ENCODE measurements at places on chromosomes 5 and 9.

- no peak for DNase-seq
Observed at GRCh38 chr5:24439465-24439864, 205.3 kb downstream of the CDH10 start.

- no peak for DNase-seq
Observed at GRCh38 chr9:37187292-37187691, 66.9 kb downstream of the ZCCHC7 start.

DNA sequence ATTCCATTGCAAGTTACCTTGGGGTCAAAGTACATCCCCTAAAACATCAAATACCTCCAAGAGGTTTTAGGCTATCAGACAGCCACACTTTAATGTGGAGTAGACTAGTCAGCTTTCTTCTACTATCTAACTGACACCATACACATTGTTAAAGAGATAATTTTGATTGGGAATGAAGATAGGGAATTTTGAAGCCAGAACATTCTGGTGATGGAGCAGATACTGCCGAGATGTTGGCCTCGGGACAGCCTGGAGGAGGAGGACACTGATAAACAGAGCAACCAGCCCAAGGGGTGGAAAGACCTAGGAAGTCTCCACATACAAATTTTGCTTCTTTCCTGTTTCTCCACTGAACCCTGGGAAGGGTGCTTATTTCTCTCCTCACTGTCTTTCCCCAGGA lies 14.9 kb downstream of the TJP2 start:
- no peak for DNase-seq

DNA sequence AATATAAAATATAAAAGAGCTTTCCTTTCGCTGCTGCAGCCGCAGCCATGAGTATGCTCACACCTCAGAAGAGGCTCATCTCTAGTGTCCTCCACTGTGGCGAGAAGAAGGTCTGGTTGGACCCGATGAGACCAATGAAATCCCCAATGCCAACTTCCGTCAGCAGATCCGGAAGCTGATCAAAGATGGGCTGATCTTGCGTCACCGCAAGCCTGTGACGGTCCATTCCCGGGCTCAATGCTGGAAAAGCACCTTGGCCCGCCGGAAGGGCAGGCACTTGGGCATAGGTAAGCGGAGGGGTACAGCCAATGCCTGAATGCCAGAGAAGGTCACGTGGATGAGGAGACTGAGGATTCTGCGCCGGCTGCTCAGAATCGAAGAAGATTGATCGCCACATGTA lies 12.6 kb upstream of the PRDM12 start:
- DNase-seq, result no peak

- DNase-seq, result no peak
Observed at GRCh38 chr9:138096519-138096845, 218.9 kb downstream of the CACNA1B start.

DNA sequence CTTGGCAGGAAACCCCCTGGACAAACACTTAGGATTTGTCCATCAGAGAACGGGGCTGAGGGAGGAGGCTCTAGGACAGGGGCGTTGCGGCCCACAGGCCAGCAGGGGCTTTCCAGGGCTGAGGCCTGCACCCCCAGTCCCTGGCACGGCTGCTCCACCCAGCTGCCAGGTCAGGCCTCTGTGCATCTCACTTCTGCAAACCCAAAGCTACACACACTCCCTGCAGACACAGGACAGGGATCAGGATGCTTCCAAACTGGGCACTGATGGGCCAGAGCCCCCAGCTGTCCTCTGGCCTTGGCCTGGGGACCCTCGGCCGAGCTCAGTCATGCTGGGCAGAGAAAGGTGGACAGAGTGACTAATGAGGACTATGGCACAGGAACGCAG lies 106.2 kb upstream of the SARDH start:
- DNase-seq, result no peak

- no peak for DNase-seq
Observed at GRCh38 chr9:76136986-76137385, 246.5 kb downstream of the PCSK5 start.

GRCh38 chr9:127742435-127743088 lies 7.5 kb upstream of the TOR2A start:
- DNase-seq, result no peak

DNA sequence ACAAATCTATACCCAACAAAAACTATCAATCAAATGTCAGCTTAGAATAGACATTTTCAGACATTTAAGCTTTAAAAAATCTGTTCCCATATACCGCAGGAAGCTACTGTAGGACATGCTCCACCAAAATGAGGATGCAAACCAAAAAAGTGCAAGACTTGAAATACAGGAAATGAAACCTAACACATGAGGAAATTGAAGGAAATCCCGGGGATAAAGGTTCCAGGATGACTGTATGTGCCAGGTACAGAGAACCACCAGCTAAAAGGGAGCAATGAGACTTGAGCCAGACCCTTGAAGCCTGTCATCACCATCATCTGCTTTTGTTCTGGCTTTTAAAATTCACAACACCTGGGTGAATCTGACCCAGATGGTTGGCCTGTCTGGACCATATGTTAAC lies 21.4 kb downstream of the DIAPH1 start:
- DNase-seq, result no peak

GRCh38 chr5:154479160-154479943 lies 1.3 kb upstream of the HAND1 start:
- DNase-seq, result no peak

DNA sequence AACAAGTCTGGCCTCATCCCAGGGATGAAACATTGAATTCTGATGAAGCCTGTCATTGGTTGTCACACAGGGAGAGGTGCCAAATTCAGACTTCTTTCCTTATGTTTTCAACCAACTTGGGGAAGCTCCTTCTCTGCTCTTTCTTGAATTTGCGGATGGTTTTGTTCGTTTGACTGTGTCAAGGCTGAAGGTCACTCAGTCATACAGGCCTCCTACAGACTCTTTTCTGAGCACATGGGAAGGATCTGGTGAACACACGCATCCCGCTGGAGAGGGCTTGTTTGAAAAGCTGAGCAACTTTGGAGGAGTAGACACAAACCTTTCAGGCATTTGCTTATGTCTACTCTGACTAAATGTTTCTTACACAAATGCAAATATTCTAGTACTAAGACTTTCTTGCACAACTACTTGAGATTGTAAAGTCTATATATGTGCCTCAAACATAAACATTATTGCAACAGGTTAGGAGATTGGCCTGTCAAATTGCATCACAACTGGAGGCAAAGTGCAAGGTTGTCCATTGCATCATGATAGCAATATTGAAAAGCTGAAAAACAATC lies 151.5 kb upstream of the NR3C1 start:
- DNase-seq, result no peak

GRCh38 chr5:100615362-100615761 lies 80.2 kb downstream of the FAM174A start:
- DNase-seq, result no peak

- DNase-seq, result no peak
Observed at GRCh38 chr5:159095151-159095721, 4.5 kb downstream of the EBF1 start.

DNA sequence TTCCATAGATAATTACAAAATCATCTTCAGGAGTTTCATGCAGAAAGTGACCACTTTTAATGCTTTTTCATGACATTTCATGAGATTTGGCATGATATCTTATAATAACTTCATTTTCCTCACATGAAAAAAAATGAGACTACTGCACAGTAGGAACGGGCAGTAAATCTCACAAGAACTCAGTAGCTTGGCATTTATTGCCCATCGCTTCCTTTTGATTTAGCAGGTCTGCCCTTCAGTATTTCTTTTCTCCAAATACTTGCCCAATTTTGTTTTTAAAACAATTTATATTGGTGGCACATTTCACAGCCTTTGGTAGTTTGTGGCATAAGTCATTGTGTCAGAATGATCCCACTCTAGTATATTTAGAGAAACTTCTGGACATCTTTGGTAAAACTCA lies 711.8 kb upstream of the CHD1 start:
- no peak for DNase-seq

- no peak for DNase-seq
Observed at GRCh38 chr5:60143942-60144549, 250.5 kb upstream of the PDE4D start.

DNA sequence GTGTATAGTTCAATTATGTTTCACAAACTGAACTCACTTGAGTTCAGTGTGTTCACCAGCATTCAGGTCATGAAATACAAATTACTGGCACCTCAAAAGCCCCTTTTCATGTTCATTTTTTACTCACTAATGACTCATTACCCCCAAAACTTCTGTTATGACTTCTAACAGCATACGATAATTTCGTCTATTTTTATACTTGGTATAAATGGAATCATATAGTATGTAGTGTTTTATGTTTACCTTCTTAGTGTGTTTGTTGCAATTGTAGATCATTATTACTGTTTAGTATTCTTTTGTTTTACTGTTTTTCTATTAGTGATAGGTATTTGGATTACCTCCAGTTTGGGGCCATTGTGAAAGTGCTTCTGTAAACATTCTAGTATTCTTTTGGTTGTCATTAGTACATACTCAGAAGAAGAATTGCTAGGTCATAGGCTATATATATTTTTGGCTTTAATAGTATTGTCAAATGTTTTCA lies 33.4 kb downstream of the DDX4 start:
- no peak for DNase-seq

- DNase-seq, result peak; percentile 64
Observed at GRCh38 chr5:180313677-180314505, 22.0 kb upstream of the MAPK9 start.

DNA sequence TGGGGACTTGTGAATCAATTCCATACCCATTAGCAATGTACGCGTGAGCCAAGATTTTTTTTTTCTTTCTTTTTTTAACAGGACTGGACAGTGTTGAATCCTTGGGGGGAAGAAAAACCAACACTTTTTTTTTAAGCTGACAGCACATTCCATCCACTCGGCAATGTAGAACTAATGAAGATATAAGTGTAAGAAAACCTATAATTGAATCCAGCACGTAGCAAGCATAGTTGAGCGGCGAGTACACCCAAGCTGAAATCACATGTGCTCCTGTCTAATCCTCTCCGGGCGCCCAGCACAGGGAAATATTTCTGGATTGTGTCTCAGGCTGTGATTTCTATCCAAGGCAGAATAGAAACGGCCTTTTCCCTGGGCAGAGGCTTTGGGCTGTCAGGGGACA lies 118.2 kb downstream of the BOD1 start:
- DNase-seq, result no peak

Measured in activated CD4-positive, CD25-positive, alpha-beta regulatory T cell treated with anti-CD3 and anti-CD28 coated beads, Interleukin-2, amount 50 U/mL, for 72 hours (primary cell).